Panc1 (cell line): ENCODE measurements at places on chromosomes 2 and 18. TPM values are rescaled to one million over a fixed set of nuclear protein-coding genes. Genes with fewer than 3 reads are reported as not detected.

- no peaks in the 10 kb centered on the region for H3K4me1 ChIP-seq
- H3K36me3 ChIP-seq = no peaks in the 10 kb centered on the region
- H3K27ac ChIP-seq = no peak overlapping the region
- no peak for DNase-seq
These were observed 64.2 kb upstream of the OTOF start for GRCh38 chr2:26542194-26542455.

DNA sequence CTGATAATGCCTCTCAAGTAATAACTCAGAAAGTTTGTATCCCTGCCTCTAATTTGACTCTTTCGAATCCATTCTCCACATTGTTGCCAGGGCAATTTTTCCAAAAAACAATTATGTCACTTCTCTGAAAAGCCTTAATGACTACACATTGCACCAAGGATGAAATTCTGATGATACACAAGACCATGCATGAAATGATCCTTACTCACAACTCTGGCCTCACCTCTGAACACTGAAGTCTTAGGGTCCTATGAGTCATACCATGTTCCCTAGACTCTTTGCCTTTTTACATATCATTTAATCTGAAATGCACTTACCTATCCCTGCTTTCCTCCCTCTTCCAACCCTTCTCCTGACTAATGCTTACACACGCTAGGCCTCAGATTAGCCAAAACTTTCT is 51.0 kb downstream of the WDPCP start:
- no peaks in the 10 kb centered on the region for H3K27me3 ChIP-seq
- no peak for DNase-seq
- H3K4me3 ChIP-seq = no peak overlapping the region

DNA sequence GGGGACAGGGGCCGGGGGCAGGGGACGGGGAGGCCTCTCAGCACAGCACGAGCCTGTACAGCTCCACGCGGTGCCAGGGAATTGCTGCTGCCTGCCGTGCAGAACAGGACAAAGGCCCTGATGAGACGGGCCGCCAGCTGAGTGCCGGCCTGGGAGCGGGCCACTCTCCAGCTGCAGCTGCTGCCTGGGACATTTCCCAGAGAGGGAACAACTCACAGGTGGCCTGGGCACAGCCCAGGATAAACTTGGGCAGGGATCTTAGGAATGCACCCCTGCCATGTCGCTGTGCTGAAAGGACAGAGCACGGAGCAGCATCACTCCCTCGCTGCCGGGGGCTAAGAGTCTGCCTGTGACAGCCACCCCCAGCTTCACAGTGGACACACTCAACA is 38.8 kb downstream of the CENPO start:
- no peak for DNase-seq
- H3K4me3 ChIP-seq = no peak overlapping the region
- peaks cover 7% of the 10 kb centered on the region; the same call in 1 of the 2 replicates for H3K4me1 ChIP-seq
- no peaks in the 10 kb centered on the region for H3K27me3 ChIP-seq
- H3K27ac ChIP-seq = no peak overlapping the region

DNA sequence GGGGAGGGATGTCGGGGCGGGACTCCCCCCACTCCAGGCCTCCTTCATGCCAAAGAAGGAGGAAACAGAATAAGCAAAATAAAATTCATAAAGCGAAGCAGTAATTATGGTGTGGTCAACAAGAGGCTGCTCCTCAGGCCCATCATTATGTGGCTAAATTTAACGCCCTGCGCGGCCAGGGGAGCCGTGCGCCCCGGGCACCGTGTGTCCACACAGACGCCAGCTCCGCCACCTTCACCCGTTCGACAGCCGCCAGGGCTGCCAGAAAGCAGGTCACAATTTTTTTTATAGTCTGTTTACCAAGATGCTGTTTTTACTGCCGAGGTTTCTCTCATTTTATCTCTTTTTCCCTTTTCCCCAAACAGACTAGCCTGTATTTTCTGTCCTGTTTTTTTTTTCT is 31.0 kb downstream of the NHEJ1 start:
- no peaks in the 10 kb centered on the region for H3K27me3 ChIP-seq
- no peaks in the 10 kb centered on the region for H3K36me3 ChIP-seq
- no peak for DNase-seq
- H3K4me1 ChIP-seq = peaks cover 5% of the 10 kb centered on the region
- no peak overlapping the region for H3K27ac ChIP-seq

DNA sequence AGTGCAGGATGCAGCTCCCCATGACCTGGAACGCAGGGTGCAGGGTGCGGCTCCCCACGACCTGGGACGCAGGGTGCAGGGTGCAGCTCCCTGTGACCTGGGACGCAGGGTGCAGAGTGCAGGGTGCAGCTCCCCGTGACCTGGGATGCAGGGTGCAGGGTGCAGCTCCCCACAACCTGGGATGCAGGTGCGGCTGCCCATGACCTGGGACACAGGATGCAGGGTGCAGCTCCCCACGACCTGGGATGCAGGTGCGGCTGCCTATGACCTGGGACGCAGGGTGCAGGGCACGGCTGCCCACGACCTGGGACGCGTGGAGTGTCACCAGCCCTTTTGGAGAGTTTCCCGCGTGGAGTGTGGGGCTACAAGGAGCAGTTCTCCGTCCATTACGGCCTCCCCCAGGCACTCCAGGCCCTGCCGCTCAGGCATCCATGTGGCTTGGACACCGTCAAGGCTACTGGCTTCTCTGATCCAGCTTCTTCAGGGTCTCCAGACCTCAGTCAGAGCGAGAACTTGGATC is 38.7 kb downstream of the PXDN start:
- DNase-seq = no peak
- H3K27me3 ChIP-seq = no peaks in the 10 kb centered on the region
- no peaks in the 10 kb centered on the region for H3K36me3 ChIP-seq

DNA sequence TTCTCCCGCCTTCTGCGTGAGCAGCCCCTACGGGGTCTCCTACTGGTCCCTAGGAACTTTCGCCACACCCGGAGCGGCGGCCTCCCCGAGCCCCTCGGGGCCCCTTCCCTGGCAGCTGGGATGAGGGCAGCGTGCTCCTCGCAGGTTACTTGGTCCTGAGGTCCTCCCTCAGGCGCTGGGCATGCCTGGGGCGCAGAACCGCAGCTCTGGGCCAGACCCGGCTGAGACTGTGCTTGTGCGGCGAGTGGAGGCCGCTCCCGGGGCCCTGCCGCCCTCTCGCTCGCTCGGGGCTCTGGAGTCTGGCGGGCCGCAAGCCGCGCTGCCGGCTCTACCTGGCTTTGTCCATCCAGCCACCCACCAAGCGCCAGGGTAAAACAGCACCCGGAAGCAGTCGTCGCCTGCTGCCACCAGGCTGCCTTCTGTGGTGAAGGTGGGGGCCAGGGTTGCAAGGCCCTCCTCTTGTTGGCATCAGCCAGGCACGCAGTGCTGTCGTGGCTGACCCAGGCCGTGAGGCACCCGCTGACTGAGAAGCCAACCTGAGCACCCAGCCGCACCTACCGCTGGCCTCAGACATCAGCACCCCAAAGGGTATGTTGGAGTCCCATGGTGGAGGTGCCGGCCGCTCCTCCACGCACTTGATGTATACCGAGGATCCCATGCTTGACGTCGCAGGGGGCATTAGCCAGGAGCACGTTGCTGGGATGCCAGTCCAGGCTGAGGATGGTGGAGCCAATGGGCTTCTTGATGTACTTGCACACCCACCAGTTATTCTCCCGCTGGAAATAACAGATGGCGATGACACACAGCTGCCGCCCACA is 46.1 kb upstream of the PTH2R start:
- DNase-seq = no peak
- H3K27ac ChIP-seq = no peak overlapping the region
- H3K36me3 ChIP-seq = peaks cover 4% of the 10 kb centered on the region
- H3K4me3 ChIP-seq = no peak overlapping the region
- H3K4me1 ChIP-seq = no peaks in the 10 kb centered on the region

DNA sequence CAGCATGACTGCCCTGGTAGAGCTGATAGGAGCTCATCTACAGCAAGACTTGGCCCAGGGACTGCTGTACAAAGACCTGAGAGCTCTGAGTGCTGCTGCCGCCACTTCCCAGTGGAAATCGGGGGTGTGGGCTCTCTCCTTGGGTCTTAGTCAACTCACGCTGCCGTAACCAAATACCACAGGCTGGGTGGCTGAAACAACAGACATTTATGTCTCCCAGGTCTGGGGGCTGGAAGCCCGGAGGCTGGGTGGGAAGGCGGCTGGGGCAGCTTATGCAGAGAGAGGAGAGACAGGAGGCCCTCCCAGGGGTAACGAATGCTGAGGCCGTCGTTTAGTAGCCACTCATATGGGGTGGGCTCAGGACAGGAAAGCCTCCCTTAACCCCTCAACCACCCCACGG is 15.4 kb upstream of the MAL start:
- H3K27me3 ChIP-seq = no peaks in the 10 kb centered on the region
- no peak overlapping the region for H3K4me3 ChIP-seq
- no peaks in the 10 kb centered on the region for H3K36me3 ChIP-seq
- H3K4me1 ChIP-seq = no peaks in the 10 kb centered on the region

GRCh38 chr2:1283020-1283801 is 130.1 kb upstream of the TPO start:
- DNase-seq = no peak
- H3K27ac ChIP-seq = no peak overlapping the region
- H3K36me3 ChIP-seq = no peaks in the 10 kb centered on the region

DNA sequence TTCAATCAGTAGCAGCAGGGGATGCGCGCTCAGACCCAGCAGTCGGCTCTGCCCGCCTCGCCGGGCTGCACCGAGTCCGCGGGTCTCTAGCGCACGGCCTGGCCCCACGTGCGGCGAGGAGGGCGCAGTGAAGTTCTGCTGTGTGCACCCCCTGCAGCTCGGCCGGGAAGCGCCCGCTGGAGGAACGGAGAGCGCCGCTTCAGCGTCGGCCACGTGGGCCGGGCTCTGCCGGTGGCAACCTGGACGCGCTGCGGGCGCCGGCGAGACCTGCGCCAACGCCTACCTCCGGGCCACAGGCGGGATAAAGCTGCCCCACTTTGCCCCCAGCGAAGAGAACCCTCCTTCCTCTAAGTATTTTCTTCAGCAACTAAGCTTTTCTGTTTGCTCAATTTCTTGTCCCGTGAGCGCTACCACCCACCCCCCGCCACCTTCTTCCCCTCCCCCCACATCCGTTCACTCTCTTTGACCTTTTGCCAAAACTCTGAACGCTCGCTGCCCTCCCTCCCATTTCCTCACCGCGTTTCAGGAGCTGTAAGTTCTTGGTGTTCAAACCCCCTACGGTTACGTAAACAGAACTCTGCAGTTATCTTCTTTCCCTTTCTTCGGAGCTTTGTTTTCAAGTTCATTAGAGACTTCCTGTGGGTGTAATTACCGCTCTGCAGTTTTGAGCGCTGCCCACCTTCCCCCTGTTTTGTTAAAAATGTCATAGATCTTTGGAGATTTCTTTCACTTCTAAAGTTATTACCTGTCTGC is 42.6 kb upstream of the EDAR start:
- H3K4me1 ChIP-seq = no peaks in the 10 kb centered on the region
- H3K27me3 ChIP-seq = no peaks in the 10 kb centered on the region; the same call in 1 of the 2 replicates
- H3K4me3 ChIP-seq = peak overlapping the region; percentile 40
- H3K36me3 ChIP-seq = no peaks in the 10 kb centered on the region
- no peak for DNase-seq
- no peak overlapping the region for H3K27ac ChIP-seq

DNA sequence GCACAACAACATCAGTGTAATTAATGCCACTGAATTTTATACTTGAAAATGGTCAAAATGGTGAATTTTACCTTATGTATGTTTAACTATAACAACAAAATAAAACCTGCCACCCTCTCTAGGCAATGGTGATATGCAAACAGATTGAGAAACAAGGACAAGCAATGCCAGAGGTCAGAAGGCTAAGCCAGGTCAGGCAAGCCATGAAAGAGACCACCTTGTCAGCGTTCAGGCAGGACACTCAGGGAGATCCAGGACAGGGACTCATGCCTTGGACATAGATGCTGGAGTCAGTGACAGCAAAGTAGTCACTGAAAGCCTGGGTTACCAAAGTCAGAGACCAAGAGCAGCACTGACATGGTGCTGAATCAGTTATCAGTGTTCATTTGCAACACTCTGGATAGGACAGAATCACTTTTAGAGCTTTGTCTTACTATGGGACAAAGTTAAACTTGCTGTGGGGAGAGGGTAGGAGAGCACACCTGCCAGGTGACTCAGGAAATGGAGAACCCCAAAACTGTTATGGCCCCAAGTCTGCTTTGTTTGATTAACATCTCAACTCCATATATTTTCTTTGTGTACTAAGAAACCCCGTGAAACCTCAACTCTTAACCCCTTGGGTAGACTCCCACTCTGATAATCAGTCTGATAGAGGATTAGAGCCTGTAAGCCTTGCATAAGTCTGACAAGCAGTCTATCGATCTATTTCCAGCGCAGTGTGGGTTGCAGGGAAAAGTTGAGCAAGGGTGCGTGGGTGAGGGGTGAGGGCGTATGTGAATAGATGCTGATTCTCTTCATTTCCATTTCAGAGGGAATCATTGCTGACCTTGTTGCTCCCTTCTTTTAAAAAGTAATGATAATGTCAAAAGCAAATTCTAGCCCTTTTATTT is 48.7 kb upstream of the ZNF385B start:
- H3K36me3 ChIP-seq = no peaks in the 10 kb centered on the region
- no peak for DNase-seq
- H3K4me1 ChIP-seq = no peaks in the 10 kb centered on the region
- no peak overlapping the region for H3K27ac ChIP-seq
- no peaks in the 10 kb centered on the region for H3K27me3 ChIP-seq

DNA sequence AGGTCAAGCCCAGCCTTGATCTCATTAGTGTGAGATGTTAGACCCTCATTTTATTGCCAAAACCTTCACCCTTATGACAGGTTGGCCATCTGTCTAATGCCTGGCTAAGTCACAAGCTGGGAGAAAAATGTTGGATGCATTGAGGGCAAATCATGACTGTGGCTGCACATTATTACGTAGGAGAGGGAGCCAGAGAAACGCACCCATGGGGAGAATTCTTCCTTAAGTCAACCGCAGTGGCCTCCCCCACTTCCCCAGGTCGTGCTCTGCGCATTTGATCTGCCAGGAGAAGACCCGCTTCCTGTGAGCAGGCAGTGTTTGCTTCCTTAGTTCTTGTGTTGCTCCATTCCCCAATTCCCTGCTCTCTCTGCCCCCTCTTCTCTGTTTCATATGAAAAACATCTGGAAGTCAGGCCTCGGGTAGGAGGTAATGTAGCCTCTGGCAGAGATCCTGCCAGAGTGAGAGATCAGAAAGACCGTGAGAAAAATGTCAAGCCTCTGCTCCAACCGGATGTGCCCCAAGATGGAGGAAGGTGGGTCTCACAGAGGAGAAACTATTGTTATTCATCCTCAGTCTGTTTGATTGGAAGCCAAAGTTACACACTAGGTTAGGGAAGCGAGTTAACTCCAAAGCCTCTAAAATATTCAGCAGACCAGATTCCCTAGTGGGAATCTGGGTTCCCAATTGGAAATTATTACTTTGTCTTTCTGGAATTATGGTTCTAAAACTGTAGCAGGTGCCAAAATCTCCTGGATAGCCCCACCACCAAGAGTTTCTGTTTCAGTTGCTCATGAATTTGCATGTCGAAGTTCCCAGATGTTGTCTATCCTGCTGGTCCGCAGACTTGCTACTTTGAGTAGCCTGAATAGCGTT is 144.3 kb upstream of the PELI1 start:
- no peaks in the 10 kb centered on the region for H3K36me3 ChIP-seq
- peaks cover 8% of the 10 kb centered on the region; the same call in 1 of the 2 replicates for H3K27me3 ChIP-seq
- H3K27ac ChIP-seq = no peak overlapping the region

The AGAP1 gene
- 38.9 TPM for total RNA-seq

The KIAA2012 gene
- total RNA-seq = not detected

The TRABD2A gene
- 1.7 TPM for total RNA-seq

The SLC8A1 gene
- 0.59 TPM for total RNA-seq

The LANCL1 gene
- 42.8 TPM for total RNA-seq

The BCL2 gene
- 0.72 TPM for total RNA-seq

The GRB14 gene
- total RNA-seq = not detected
